ENCODE measurements at places on chromosomes 2 and 18. TPM values are rescaled to one million over a fixed set of nuclear protein-coding genes. Genes with fewer than 3 reads are reported as not detected.
A peak's percentile ranks its signal among the peaks of the same experiment; 100 is the strongest.

GRCh38 chr2:64629329-64629781, 24.4 kb downstream of the SERTAD2 start:
- H3K27me3 ChIP-seq: no peaks in the 10 kb centered on the region
- H3K4me3 ChIP-seq: no peak overlapping the region
- peaks cover 27% of the 10 kb centered on the region for H3K36me3 ChIP-seq
- no peak overlapping the region for H3K27ac ChIP-seq
- H3K4me1 ChIP-seq: peaks cover 17% of the 10 kb centered on the region
- no peak for DNase-seq

GALNT14 gene
- total RNA-seq: 1.4 TPM

DNA sequence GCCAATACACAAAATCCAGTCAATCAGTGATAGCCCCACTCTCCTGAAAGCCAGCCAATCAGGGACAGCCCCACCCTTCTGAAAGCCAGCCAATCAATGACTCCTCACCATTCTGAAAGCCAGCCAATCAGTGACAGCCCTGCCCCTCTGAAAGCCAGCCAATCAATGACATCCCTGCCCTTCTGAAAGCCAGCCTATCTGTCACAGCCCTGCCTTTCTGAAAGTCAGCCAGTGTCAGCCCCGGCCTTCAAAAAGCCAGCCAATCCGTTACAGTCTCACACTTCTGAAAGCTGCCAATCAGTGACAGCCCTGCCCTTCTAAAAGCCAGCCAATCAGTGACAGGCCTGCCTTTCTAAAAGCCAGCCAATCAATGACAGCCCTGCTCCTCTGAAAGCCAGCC, 95.9 kb upstream of the HDAC4 start:
- no peak overlapping the region for H3K27ac ChIP-seq
- H3K36me3 ChIP-seq: no peaks in the 10 kb centered on the region
- no peak overlapping the region for H3K4me3 ChIP-seq
- H3K4me1 ChIP-seq: 0 out of 2 replicates have a peak, but pooled peaks cover 9% of the 10 kb centered on the region

DES gene
- 0.51 TPM for total RNA-seq

DNA sequence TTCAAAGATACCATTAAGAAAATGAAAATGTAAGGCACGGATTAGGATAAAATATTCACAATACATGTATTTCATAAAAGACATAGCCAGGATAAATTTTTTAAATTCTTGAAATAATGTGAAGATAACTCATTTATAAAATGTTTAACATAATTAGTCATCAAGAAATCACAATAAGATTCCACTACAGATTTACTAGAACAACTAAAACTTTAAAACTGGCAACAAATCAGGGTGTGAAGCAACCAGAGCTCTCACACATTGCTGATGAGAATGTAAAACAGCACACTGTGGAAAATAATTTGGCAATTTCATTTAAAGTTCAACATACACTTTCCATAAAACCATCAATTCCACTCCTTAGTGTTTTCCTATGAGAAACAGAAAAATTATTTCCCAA, 89.6 kb upstream of the UBE2E3 start:
- no peaks in the 10 kb centered on the region for H3K36me3 ChIP-seq
- peak; percentile 37 for DNase-seq
- H3K27me3 ChIP-seq: no peaks in the 10 kb centered on the region
- no peak overlapping the region for H3K4me3 ChIP-seq

DNA sequence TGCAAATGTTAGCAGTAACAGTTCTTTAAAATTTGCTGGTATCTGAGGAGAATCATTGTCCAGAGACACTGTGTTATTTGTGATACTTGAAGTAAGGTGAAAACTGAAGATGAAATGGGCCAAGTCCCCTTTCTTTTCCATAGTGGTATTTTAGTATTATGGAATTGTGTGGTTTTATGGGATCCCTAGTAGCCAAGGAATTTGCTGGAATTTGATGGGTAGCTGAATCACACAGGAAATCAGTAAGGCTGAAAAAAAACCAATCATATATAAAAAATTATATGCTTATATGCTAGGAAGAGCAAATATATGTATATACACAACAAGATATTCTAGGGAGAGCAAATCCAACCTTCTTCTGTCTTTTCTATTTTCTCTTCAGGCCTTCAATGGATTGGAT, 54.2 kb upstream of the TACR1 start:
- H3K36me3 ChIP-seq: no peaks in the 10 kb centered on the region
- no peak overlapping the region for H3K27ac ChIP-seq
- no peak overlapping the region for H3K4me3 ChIP-seq
- 0 out of 2 replicates have a peak, but pooled peaks cover 7% of the 10 kb centered on the region for H3K4me1 ChIP-seq
- no peaks in the 10 kb centered on the region for H3K27me3 ChIP-seq
- DNase-seq: no peak

ZAP70 gene
- not detected for total RNA-seq

DNA sequence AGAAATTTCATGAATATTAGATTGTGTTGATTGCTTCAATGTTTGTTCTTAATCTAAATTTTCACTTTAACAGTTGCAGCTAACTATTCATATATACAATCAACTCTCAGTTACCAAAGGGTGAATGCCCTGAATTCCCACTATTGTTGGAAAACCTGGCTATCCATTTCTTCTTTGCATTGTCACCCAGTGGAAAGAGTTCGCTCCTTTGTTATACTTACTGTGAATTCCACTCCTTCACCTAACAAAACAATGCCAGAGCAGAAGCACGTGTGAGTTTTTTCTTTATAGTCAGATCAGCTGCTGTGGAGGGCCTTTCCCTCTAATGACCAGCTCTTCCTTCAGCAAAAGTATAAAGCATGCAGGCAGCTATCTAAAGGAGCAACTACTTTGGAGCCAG, 409.2 kb upstream of the NRP2 start:
- no peak overlapping the region for H3K4me3 ChIP-seq
- H3K27ac ChIP-seq: no peak overlapping the region
- no peaks in the 10 kb centered on the region for H3K4me1 ChIP-seq
- DNase-seq: no peak
- no peaks in the 10 kb centered on the region for H3K36me3 ChIP-seq

DNA sequence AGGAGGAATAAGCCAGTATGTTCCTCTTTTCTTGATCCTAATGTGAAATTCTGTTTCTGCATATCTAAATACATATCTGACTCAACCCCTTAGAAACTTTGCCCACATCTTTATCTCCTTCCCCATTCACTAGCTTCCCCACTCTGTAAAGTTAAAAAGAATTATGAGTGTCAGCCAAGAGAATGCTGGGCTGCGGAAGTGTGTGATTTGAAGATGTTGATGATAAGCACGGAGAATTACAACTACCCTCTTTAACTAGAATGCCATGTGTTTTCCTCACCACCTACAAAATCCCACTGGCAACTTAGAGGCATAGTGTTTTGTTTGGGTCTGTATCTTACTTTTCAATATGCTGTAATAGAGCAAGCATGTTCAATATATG, 490.4 kb upstream of the FANCL start:
- H3K36me3 ChIP-seq: no peaks in the 10 kb centered on the region
- H3K4me3 ChIP-seq: no peak overlapping the region
- no peaks in the 10 kb centered on the region for H3K27me3 ChIP-seq
